NCI-H748 treated with DMSO at 0.1 percent for 48 hours (cell line): ENCODE measurements at places on chromosomes 3 and 15.
A peak's percentile ranks its signal among the peaks of the same experiment; 100 is the strongest.

- no peak for DNase-seq
Observed at GRCh38 chr3:56389183-56389830, 79.0 kb downstream of the ERC2 start.

DNA sequence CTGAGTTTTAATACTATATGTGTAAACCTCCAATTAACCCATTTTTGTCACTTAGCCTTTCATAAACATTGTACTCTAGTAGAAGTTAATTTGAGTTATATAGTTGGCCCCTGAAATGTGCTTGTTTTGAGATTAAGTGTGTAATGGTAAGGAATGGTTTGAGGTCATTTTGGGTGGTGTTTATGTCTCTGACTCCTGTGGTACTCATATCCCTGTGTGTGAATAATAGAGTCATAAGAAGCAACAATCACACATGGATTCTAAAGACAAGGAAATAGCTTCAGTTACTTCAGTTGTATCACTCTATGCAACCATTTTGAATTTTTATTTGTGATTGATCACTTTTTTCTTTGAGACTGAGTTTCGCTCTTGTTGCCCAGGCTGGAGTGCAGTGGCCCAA, 408.5 kb downstream of the MFSD1 start:
- no peak for DNase-seq

- DNase-seq: no peak
Observed at GRCh38 chr3:124296406-124296805, 304.5 kb upstream of the ROPN1 start.

GRCh38 chr3:124837730-124838186, 49.4 kb downstream of the ITGB5 start:
- no peak for DNase-seq

- DNase-seq: no peak
Observed at GRCh38 chr3:168168743-168169142, 73.0 kb upstream of the GOLIM4 start.

GRCh38 chr3:133282236-133282635, 117.6 kb upstream of the BFSP2 start:
- DNase-seq: no peak

DNA sequence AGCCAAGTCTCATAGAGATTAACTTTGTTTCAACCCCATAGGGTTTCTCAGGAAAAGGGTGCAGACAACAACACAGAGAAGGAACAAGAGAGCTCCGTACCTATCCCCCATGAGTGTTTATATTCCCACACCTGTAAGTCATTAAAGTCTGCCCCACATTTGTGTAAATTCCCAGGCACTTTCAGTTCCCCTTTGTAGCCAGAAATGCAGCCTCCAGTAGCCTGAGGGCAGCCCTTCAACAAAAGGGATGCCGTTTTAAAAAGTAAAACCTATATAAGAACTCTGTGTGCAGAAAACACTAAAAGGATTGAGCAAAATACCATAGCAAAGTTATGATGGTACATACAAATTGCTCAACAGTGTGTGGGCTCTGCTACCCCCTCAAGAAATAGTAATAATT, 59.7 kb upstream of the TMEM108 start:
- DNase-seq: no peak

- DNase-seq: no peak
Observed at GRCh38 chr15:38944536-38944935, 379.9 kb upstream of the RASGRP1 start.

DNA sequence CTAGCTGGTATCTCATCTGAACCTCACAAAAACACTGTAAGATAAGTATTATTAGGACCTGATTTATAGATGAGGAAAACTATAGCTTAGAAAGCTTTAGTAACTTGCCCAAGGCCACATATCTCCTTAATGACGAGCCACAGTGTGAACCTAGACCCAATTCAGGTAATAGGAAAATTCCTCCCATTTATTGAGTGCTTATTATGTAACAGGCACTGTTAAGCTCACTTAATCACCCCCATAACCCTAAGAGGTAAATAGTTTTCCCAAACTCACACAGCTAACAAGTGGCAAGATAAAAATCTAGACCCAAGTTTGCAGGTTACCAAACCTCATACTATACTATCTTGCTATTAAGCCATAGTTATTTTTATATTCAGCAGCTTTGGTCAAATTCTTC, 7.9 kb downstream of the WDR5B start:
- no peak for DNase-seq

GRCh38 chr15:86555098-86555497, 475.4 kb downstream of the AGBL1 start:
- no peak for DNase-seq

DNA sequence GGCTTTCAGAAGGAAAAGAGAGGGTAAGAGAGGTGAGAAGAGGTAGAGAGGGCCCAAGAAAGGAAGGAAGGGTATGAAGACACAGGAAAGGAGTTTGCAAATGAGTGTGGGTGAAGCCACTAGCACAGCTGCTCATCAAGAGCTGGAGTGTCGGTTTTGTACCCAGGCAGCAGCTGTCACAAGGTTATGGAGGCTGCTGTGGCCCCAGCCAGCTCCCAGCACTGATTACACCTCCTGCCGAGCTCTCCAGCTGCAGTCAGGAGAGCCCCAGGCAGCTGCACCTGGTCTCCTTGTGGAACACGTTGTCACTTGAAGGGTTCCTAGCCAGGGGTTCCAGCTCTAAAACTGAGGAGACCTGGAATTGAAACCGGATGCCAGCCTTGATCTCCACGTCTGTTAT, 60.4 kb upstream of the CHD2 start:
- DNase-seq: no peak

- DNase-seq: no peak
Observed at GRCh38 chr15:55661428-55661827, 73.3 kb upstream of the PYGO1 start.

DNA sequence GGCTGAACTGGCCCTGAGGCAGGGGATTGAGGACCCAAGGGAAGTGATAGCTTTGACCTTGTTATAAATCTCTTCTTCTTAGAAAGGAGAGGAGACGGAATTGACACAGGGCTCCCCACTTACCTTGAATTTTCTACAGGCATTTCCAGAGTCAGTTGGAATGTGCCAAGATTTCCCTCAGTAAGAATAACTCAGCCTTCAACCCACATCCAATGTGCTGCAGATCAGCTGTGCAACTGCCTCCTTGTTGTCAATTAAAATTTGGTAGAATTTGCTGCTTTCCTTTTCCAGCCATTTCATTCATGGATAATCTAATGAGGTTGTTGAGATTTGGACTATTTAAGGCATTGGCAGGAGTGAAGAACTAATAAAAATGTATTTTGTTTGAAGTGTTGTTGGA, 14.6 kb downstream of the MED12L start:
- DNase-seq: no peak

GRCh38 chr15:76032046-76032445, 19.8 kb upstream of the NRG4 start:
- DNase-seq: no peak

GRCh38 chr15:58058073-58058472, 7.4 kb downstream of the ALDH1A2 start:
- no peak for DNase-seq

DNA sequence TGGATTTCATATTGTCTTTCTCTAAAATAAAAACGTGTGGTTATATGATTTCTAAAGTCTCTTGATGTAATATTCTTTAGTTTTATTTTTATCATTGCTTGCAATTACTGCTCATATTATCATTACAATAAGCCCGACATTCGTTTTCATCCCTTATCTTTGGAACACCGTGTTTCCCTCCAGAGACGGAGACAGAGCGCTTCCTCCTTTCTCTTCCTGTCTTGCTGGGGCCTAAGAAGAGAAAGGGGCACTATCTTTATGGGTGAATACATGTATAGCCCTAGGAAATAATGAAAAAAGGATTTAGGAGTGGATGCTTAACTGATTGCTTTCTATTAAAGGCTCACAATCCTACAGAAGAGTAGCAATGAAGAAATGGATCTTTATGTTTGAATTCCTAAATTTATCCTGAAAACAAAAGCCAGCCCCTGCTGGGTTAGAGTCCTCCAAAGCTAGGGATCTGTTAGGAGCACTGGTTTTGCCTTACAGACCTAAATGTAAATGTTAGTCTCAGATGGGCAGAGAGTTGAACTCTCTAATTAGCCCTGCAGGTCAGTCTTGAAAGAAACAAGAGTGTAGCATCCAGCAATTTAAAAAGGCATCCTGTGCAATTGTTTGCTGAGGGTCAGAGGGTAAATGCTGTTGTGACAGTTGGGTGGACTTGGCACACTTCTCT, 145.1 kb downstream of the TP63 start:
- no peak for DNase-seq

- no peak for DNase-seq
Observed at GRCh38 chr3:42718338-42718737, 15.7 kb upstream of the HHATL start.

DNA sequence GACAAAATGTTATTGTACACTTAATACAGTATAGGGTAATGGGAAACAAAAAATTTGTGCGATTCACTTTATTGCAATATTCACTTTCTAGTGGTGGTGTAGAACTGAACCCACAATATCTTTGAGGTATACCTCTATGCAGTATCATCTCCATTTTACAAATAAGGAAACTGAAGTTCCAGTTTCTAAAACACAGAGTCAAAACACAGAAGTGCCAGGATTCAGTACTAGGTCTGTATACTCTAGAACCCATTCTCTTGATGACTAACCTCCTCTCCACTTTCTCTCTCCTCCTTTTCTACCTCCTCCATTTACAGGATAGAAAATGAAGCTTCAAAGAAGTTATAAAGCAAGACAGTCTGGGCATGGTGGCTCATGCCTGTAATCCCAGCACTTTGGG, 62.2 kb downstream of the MB21D2 start:
- DNase-seq: no peak

DNA sequence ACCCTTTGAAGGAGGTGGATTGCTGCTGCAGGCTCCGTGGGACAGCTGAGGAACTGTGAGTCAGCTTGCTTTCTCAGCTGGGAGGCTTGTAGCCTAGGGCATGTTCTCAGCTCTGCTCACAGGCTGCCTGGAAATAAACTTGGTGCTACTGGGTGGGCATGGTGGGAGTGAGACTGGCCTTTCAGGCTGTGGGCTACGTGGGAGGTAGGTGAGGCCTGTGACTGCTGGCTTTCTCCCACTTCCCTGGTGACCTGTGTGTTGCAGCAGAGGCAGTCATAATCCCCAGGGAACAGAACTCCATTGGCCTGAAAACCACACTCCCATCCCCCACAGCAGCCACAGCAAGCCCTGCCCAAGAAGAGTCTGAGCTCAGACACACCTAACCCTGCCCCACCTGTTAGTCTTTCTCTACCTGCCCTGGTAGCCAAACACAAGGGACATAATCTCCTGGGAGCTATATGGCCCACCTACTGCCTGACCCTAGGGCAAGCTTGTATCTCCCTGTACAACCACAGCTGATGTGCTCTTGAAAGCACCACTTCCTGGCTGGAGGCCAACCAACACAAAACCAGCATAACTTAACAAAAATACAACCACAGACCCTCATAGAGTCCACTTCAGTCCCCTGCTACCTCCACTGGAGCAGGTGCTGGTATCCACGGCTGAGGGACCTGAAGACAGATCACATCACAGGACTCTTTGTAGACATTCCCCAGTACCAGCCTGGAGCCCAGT, 236.5 kb downstream of the SQOR start:
- DNase-seq: no peak

GRCh38 chr3:56154297-56154696, 314.0 kb downstream of the ERC2 start:
- DNase-seq: no peak

- no peak for DNase-seq
Observed at GRCh38 chr15:59223736-59224135, 17.1 kb downstream of the LDHAL6B start.

GRCh38 chr3:63986146-63986545, 37.1 kb downstream of the PSMD6 start:
- DNase-seq: no peak

GRCh38 chr3:16511681-16512434, 1.6 kb downstream of the RFTN1 start:
- DNase-seq: no peak

- DNase-seq: no peak
Observed at GRCh38 chr3:165895919-165896318, 58.7 kb upstream of the BCHE start.

DNA sequence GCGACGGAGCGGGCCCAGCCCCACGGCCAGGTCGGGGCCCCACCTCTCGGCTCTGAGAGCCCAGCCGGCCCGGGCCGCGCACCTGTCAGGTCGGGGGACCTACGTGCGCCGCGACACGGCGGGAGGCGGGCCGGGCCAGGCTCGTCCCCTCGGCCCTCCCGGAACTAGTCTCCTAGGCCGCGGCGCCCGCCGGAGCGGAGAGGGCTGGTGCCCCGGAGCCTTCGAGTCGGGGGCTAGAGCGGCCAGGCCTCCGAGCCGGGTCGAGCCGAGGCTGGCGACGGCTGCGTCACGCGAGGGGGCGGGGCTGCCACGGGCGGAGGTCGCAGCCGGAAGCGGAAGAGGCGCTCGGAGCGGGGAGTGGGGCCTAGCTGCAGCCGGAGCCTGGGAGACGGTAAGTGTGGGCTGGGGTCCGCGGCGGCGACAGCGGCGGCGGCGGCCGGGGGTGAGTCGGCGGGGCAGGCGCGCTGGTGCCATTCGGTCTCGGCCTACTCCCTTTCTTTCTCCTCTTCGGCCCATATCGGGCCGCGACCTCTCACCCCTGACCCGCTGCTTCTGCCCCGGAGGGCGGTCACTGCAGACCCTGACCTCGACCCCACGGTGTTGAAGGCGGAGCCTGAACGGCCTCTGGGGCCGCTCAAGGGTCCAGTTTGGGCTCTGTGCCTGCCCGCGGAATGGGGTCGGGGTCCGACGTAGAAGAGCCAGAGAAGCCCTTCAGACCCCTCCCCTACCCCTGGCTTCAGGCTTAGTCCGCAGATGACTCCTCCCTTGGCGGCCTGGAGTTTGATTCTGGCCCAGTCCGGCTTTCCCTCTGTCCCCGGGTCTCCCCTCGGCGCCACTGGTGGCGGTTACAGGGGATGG, at the start of gene CLK3:
Gene CLK3, plus strand, starts transcription at position 329 of the 858 bp plus-strand sequence. CDS start 3,361 bp downstream, outside the sequence.
- peak; percentile 61 for DNase-seq

GRCh38 chr3:66253790-66254620, 33.2 kb downstream of the SLC25A26 start:
- peak; percentile 8 for DNase-seq

GRCh38 chr3:108221393-108221792, 831 bp downstream of the IFT57 start:
- no peak for DNase-seq

GRCh38 chr3:130841357-130841756, 52.5 kb upstream of the ATP2C1 start:
- DNase-seq: no peak

- no peak for DNase-seq
Observed at GRCh38 chr15:74134387-74135027, 4.1 kb downstream of the ISLR2 start.

DNA sequence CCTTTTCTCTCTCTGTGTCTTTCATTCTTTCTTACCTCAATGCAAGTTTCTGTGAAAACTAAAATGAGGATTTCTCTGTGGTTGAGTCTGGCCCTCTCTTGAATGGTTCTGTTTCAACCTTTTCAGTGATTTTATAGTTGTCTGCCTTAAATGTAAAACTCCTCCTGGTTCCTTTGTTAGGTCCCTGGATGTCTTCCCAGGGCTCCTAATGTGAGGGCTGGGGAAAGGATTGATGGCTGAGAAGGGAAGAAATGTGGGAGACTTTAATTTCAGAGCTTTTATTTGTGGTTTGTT, 90.6 kb upstream of the GRM7 start:
- DNase-seq: no peak
